ENCODE measurements at places on chromosomes 5 and 9.

GRCh38 chr5:6950250-6950649 is 237.0 kb downstream of the TENT4A start:
- no peak for DNase-seq

- no peak for DNase-seq
Observed at GRCh38 chr9:129283705-129284606, 105.9 kb upstream of the IER5L start.

DNA sequence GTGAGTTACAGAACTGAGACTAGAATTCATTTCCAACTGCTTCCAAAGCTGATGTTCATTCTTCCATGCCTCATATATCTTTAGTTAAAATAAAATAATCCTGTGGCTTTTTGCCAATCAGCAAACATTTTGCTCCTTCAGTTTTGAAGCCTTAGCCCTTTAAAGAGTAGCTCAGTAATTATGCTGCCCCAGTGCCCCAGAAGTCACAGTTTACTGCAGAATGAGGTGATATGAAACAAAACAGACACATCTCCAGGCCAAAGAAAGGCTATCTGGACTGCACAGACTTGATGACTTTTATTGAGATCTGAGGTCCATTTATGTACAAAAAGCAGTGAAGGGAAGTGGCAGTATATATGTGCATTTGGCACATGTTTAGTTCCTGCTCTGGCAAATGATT is 285.8 kb upstream of the ZNF462 start:
- no peak for DNase-seq

DNA sequence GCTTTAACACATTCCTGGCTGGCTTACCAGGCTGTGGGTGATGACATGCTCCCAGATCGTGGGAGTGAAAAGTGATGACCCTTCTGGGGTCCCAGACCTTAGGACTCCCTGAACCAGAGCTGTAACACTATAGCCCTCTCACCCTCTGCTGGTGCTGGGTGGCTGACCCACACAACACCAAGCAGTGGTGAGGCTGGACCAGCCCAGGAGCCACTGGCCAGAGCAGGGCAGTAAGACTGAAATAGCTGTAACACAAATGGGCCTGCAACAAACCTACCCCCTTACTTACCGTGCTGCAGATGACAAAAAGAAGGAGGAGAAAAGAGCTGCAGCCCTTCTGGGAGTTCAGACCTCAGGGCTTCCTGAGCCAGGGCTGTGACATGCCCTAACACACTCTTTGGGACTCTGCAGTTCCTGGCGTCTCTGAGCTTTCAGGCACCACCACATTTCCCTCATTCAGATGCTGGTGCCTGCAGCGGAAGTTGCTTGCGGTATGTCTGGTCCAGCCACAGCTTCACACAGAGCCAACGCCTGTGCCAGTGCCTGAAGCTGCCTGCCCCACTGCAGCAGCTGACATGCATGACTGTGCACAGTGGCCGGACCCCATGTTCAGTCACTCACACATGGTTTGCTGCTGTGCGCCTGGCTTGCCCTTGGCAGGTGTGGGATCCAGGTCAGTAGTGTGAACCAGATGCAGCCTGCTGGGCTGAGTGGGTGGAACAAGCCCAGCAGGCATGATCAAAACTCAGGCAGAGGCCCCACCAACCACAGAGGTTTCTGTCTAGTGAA is 1247.4 kb downstream of the EFNA5 start:
- DNase-seq = no peak

GRCh38 chr5:760363-761058 is 24.0 kb downstream of the ZDHHC11B start:
- no peak for DNase-seq

DNA sequence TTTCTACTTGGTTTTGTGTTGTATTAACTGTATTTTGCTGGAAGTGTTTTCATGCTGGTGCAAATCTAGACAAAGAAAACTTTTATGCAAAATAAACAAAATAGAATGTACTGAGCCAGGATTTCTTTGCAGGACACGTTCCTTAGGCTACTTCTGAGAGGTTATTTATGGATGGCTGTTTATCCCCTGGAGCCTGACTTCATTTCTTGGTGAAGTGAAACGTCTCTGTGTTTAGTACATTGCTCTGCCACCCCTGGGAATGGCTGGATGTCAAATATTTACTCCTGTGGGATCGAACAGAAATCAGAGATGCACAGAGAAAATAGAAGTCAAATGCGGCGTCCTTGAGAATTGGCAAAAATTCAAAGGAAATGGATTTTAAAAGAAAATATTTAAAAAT is 327.1 kb upstream of the MPDZ start:
- no peak for DNase-seq

GRCh38 chr5:7894860-7895259 is 25.9 kb downstream of the MTRR start:
- no peak for DNase-seq

GRCh38 chr5:147601652-147602051 is 91.8 kb upstream of the DPYSL3 start:
- DNase-seq = no peak
